Activated T-cell treated with anti-CD3 and anti-CD28 coated beads, Interleukin-2, amount 50 U/mL, for 48 hours (primary cell): ENCODE measurements at places on chromosomes 2 and 18.

- no peak for DNase-seq
Measured at GRCh38 chr2:181468811-181469210, 11.6 kb downstream of the ITGA4 start.

- no peak for DNase-seq
Measured at GRCh38 chr2:144834363-144834762, 314.4 kb upstream of the ZEB2 start.

GRCh38 chr2:173151671-173152401 is 76.2 kb downstream of the MAP3K20 start:
- DNase-seq: no peak

DNA sequence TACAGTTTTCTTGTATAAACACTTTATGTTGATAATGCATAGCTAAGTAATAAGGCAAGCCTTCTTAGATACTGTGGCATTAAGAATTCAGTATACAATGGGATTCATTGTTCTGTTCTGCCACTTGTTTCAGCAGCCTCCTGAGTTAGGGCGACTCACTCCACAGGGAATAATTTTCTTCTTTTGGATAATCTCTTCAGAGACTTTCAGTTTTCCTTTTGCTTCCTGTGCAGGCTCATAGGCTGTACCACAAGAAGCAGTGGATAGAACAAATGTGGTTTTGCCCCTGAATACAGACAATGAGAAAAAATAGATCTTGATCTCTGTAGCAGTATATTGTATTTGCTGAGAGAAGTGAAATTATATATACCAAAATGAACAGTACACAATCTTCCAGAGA is 298.0 kb downstream of the ZNF407 start:
- DNase-seq: no peak

DNA sequence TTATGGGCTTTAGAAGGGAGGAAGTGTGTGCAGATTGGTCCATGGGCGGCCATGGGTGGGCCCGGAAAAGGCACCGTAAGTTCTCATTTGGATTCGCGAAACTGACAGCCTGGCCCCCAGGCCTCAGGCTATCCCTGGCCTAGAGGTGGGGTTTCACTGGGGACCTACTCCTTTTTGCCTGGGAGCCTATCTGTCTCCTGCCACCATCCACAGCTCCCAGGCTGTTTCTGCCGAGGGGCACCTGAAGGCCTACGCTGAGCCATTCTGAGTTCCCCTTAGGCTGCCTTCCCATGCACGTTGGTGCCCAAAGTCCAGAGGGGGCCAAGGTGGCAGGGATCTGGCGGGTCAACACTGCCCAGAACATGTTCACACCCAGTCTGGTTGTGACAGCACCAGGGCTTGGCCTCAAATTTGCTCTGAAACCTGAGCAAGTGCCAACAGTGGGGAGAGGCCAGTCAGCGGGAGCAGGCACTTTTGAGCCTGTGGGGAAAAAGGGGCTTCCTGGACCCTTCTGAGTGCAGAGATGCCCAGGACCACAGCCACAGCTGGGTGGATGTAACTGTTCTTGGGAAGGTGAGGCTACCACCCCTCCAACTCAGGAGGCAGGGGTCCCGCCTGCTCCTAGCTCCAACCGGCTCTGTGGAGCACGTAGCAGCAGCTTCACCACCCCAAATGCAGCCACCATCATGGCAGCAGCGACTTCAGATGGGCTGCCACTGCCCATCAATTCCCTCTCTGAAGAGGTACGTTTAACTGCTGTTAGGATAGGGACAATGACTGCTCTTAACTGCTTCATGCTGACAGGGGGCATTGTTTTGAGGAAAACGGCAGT is 73.6 kb upstream of the ZNF804A start:
- no peak for DNase-seq

DNA sequence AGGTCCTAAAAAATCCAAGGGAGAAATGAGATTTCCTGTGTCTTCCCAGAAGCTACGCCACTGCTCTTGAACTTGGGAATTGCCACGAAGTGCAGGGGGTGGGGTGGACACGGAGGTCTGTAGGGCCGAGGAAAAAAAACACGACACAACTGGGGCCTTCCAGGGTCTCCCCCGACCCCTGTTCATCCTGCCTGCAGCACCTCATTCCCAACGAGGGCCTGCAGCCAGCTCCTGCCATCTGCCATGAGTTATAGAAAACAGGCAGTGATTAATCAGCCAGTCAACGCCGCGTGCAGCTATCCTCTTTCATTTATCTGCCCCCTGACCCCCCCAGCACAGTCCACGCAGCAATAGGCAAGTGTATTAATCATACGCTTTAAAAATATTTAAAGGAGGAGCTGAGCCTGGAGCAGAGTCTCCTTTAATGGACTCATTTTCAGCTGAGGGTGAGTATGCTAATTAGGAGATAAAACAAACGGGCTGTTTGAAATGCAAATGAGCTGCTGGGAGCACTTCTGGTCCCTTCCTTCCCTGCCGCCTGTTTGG is 209.9 kb downstream of the TFCP2L1 start:
- DNase-seq: peak; percentile 63

- no peak for DNase-seq
Measured at GRCh38 chr2:48445091-48445725, 84.7 kb upstream of the STON1 start.
